K562 (cell line): ENCODE measurements at places on chromosomes 3 and 15. TPM values are rescaled to one million over a fixed set of nuclear protein-coding genes. Genes with fewer than 3 reads are reported as not detected.

DNA sequence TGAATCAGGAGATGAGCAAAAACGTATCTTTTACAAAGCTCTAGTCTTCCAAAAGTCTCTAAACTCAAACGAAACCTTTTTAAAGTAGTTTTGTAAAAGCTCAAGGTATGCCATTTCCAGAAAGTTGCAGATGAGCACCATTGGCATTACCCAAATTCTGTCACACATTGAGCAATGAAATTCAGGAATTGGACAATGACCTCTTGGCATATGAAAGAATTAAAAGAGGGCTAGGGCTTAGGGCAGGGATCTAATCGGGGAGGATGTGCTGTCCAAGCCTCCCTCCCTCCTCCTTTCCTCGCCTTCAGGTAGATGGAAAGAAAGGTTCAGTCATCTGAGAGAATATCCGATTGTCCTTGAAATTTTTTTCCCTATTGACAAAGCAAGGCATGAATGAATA, 133.1 kb upstream of the CPNE4 start:
- no peak for DNase-seq
- H3K4me3 ChIP-seq = no peak overlapping the region
- H3K27ac ChIP-seq = no peak overlapping the region
- H3K4me1 ChIP-seq = no peaks in the 10 kb centered on the region
- H3K27me3 ChIP-seq = no peaks in the 10 kb centered on the region
- H3K36me3 ChIP-seq = no peaks in the 10 kb centered on the region

DNA sequence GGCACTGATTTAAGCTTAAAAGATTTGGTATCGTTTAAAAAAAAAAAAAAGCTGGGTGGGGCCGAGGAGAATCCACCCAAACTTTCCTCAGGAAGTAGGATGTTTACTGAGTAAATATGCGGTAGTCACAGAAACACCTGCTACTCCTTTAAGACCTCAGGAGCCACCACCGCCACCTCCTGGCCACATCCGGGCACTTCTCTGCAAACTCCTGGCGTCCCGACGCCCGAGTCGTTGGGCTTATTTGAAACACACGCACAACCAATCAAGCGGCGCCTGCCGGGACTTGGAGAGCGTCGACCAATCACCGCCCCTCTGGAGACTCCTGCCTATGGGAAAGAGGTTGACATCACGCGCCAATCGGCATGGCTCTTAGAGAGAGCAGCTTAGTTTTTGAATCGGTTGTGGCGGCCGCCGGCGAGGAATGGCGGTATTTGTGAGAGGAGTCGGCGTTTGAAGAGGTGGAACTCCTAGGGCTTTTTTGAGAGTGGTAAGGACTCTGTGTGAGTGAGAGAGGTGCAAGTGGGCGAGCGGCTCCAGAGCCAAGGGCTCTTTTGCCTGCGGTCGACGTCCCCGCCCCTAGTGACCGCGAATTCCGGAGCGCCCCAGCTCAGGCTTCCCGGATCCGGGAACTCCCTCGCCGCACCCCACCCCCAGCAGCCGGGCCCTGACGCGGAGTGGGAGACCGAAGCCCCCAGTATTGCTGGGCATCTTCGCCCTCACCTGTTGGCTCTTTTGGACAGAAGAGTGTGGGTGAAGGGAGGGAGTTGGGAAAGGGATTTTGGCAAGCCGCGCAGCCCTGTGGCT, at the start of gene ECT2:
Gene ECT2 (plus strand): TSS at position 359 of the 807 bp plus-strand sequence. CDS start 3,805 bp downstream, outside the sequence.
- no peaks in the 10 kb centered on the region for H3K27me3 ChIP-seq
- peaks cover 2% of the 10 kb centered on the region; the same call in 1 of the 3 replicates for H3K4me1 ChIP-seq
- peak within 1 kb of the TSS; percentile 88 for H3K27ac ChIP-seq
- peak; percentile 99 for DNase-seq
- peak within 1 kb of the TSS; percentile 80 for H3K4me3 ChIP-seq

- H3K4me1 ChIP-seq = no peaks in the 10 kb centered on the region
- H3K36me3 ChIP-seq = no peaks in the 10 kb centered on the region
- H3K27ac ChIP-seq = no peak overlapping the region
- H3K4me3 ChIP-seq = no peak overlapping the region
Measured at GRCh38 chr3:192011137-192011536, 550.2 kb downstream of the PYDC2 start.

- peak; percentile 91 for DNase-seq
- peaks cover 18% of the 10 kb centered on the region for H3K4me1 ChIP-seq
- peak overlapping the region; percentile 80 for H3K27ac ChIP-seq
- peak overlapping the region; percentile 46 for H3K4me3 ChIP-seq
- H3K36me3 ChIP-seq = no peaks in the 10 kb centered on the region
Measured at GRCh38 chr15:39920510-39921273, 626 bp upstream of the GPR176 start.

The IMP3 gene
- total RNA-seq = 113 and 124 TPM in 2 replicates

DNA sequence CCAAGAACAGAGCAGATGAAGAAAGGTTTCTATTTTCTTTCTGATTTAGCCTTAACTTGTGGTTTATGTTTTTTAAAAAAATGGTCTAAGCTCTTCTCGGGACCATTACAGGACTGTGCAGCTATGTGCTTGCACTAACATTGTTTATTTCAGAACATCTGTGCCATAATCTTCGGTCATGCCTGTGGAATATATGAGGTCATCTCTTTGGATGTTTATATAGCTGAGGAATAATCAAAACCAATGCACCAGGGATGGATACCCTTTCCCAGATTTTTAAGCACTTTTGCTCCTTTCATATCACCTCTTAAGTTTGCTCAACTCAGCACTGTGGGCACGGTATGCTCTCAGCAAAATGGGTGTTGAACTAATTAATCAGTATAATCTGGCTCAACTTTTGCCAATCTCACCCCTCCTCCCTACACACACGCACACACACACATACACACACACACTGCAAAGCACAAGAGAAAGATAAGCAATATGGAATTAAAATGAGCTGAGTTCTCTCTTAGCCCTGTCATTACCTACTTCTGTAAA, 268.5 kb upstream of the TMC3 start:
- H3K27ac ChIP-seq = no peak overlapping the region
- H3K4me1 ChIP-seq = no peaks in the 10 kb centered on the region
- H3K36me3 ChIP-seq = no peaks in the 10 kb centered on the region
- DNase-seq = no peak

- no peak for DNase-seq
- H3K36me3 ChIP-seq = peaks cover 65% of the 10 kb centered on the region
- no peaks in the 10 kb centered on the region for H3K27me3 ChIP-seq
- H3K27ac ChIP-seq = no peak overlapping the region
Measured at GRCh38 chr3:128799653-128800052, 73.7 kb downstream of the RAB7A start.

DNA sequence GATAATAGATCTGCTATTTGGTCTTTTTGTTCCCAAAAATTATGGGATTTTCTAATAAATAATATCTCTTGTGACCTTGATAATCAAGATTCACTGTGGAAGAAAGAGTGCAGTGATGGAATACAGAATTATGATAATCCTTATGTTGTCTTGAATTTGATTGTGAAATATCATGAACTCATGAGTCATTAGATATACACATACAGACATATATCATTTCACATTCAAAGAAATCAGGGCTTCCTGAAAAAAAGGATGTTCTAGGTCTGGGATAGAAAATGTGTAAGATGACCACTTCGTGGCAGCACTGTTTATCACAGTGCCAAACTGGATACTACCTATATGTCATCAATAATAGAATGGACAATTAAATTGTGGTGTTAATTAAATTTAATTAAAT, 97.7 kb downstream of the DPH6 start:
- H3K4me1 ChIP-seq = no peaks in the 10 kb centered on the region
- no peak overlapping the region for H3K27ac ChIP-seq
- H3K27me3 ChIP-seq = no peaks in the 10 kb centered on the region
- no peak for DNase-seq

DNA sequence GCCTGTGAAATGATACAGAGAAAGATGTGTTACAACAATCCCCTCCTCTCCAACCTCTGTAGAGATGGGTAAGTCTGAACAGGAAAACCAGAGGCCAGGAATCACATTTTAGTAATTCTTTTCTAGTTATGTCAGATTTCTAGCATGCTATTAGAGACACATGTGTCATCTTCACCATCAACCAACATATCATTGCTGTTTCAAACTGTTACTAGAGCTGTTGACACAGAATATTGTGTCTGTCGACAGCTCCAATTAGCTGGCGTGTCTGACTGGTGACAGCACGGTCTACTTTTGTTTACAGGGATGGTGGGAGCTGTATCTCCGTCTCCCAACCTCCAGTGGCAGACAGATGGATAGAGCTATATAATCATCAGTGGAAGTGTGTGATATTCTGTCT, 393.2 kb downstream of the SOX2 start:
- no peaks in the 10 kb centered on the region for H3K36me3 ChIP-seq
- H3K4me3 ChIP-seq = no peak overlapping the region
- no peaks in the 10 kb centered on the region for H3K27me3 ChIP-seq
- no peak overlapping the region for H3K27ac ChIP-seq
- H3K4me1 ChIP-seq = no peaks in the 10 kb centered on the region

The COLQ gene
- 0.27 TPM in 1 of 2 replicates, not detected in the other for total RNA-seq

The CRABP1 gene
- 0.40 and 0.60 TPM in 2 replicates for total RNA-seq

DNA sequence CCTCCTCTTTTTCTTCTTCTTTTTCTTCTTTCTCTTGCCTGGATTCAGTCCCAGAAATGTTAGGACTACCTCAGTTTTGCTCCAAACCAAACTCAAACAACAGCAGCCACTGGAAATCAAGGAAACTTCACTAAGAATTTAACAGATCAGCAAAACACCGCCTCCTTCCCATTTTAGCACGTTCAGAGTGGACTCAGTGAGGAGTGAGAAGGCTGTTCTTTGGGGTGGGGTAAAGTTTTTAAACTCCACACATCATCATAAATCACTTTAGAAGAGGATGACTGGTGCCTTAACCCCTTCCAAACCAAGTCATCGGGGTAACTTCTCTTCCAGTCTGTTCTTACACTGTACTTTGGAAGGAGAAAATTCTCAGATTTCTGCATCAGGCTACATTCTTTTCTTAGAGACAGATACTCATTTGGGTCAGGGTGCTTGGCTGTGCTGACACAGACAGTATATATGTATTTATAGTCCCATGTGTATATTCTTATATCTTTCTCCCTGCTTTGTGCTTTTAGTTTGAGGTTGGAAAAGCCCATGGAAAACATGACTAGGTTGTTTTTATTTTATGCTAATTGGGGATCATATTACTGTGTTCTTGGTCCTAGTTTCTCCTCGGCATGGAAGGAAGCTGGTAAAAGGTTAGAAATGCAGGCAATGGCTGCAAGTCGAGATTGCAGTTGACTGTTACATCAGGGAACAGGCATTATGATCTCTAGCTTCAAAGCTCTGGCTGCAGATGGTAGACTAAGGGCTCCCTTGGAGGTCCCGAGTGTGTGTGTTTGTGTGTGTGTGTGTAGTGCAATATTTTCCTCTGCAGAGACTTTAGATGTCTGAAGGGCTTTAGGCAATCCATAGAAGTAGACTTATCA, at the start of gene CCDC80:
Gene CCDC80 (minus strand): TSS at position 214 of the 872 bp plus-strand sequence. CDS start 1,238 bp downstream, outside the sequence.
- H3K4me1 ChIP-seq = peaks cover 7% of the 10 kb centered on the region; the same call in 2 of the 3 replicates
- peak; percentile 17 for DNase-seq
- peak within 1 kb of the TSS; percentile 17; the same call in 1 of the 3 replicates for H3K27ac ChIP-seq
- no peak within 1 kb of the TSS for H3K4me3 ChIP-seq
- H3K27me3 ChIP-seq = no peaks in the 10 kb centered on the region
- H3K36me3 ChIP-seq = no peaks in the 10 kb centered on the region

The CLDN18 gene
- total RNA-seq = 0.11 TPM in 2 replicates

GRCh38 chr15:66692808-66693596, 9.0 kb upstream of the SMAD6 start:
- peaks cover 8% of the 10 kb centered on the region; the same call in 2 of the 3 replicates for H3K4me1 ChIP-seq
- DNase-seq = no peak
- H3K27me3 ChIP-seq = no peaks in the 10 kb centered on the region
- no peak overlapping the region for H3K27ac ChIP-seq
- H3K4me3 ChIP-seq = no peak overlapping the region

- H3K27ac ChIP-seq = peak overlapping the region; percentile 91
- DNase-seq = no peak
- no peaks in the 10 kb centered on the region for H3K27me3 ChIP-seq
Measured at GRCh38 chr3:170180079-170180907, 1.2 kb downstream of the PHC3 start.

- no peaks in the 10 kb centered on the region for H3K36me3 ChIP-seq
- no peaks in the 10 kb centered on the region for H3K27me3 ChIP-seq
- peaks cover 2% of the 10 kb centered on the region; the same call in 1 of the 2 replicates for H3K4me1 ChIP-seq
Measured at GRCh38 chr15:34647569-34648293, 64.3 kb upstream of the GOLGA8B start.

The MRAS gene
- total RNA-seq = 8.3 and 8.6 TPM in 2 replicates

GRCh38 chr3:48576647-48577046, 13.1 kb upstream of the UCN2 start:
- H3K4me3 ChIP-seq = no peak overlapping the region
- DNase-seq = no peak
- no peaks in the 10 kb centered on the region for H3K36me3 ChIP-seq
- H3K27me3 ChIP-seq = no peaks in the 10 kb centered on the region
- H3K27ac ChIP-seq = no peak overlapping the region
- H3K4me1 ChIP-seq = 0 out of 2 replicates have a peak, but pooled peaks cover 3% of the 10 kb centered on the region

DNA sequence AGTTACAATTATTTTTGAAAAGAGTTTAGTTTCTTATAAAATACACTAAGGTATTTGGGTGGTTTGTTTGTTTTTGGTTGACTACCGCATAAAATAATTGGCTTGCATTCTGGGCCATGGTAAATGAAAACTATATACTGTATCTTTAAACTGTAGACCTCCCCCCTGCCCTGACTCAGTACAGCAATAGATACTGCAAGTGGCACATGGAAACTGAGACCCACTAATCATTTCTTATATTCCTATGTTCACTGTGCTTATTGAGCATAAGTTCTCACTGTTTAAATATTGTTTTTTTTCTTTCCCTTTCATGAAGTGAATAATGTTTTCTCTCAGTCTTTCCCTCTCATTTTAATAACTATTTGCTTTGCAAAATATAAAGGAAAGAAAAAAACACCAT, 45.8 kb downstream of the RASA2 start:
- H3K27ac ChIP-seq = no peak overlapping the region
- no peaks in the 10 kb centered on the region for H3K27me3 ChIP-seq
- peaks cover 25% of the 10 kb centered on the region for H3K36me3 ChIP-seq
- H3K4me3 ChIP-seq = no peak overlapping the region
